ENCODE measurements at places on chromosomes 4 and X.

- DNase-seq, result no peak
Observed at GRCh38 chr4:41784191-41784979, 35.9 kb upstream of the PHOX2B start.

GRCh38 chr4:53057679-53058078, 195.6 kb downstream of the RASL11B start:
- DNase-seq, result no peak

DNA sequence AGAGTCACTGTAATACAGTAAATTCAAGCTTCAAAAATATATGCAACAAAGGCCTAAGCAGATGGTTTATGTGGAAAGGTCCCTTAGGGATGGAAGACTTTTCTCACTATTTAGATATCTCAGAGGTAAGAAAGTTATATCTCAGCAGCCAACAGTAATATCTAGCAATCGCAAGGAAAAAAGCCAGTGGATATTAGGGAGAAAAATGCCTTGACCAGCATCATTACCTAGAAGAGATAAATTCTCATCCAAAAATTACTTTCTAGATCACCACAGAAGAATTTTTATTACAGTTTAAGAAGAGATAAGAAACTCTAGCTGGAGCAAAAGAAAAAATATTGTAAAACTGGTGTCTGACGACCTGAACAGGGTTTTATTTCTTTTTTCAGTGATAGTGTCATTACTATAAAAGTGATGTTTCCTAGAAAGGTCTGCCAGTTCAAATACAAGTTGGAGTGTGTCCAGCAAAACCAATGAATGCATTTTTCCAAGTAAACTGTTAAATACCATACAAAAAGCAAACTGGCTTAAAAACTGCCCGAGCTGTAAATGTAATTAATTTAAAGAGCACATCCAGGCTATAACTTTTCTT, 100.0 kb downstream of the ATP11C start:
- no peak for DNase-seq

- no peak for DNase-seq
Observed at GRCh38 chrX:134478374-134478773, 18.4 kb downstream of the HPRT1 start.

- no peak for DNase-seq
Observed at GRCh38 chrX:54994668-54995351, 822 bp upstream of the PFKFB1 start.

GRCh38 chr4:182194091-182194824, 48.9 kb upstream of the TENM3 start:
- DNase-seq, result no peak

DNA sequence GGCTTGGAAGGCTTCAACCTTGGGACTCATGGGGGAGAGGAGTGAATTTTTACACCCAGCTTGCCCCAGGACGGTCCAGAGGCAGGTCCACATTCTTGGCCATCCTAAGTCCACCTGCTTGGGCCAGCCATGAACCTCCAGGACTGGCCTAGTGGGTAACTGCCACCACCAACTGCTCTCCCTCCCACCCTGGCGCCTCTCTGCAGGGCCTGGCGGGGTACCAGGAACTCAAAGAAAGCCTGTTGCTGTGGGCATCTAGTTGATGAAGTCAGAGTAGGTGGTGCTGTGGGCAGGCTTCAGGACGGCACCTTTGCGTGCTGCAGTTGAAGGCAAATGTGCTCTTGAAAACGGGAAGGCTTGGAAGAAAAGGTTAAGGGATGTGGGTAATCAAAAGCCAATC, 12.0 kb downstream of the BCOR start:
- DNase-seq, result no peak

GRCh38 chrX:118679290-118679689, 48.1 kb upstream of the IL13RA1 start:
- DNase-seq, result no peak

DNA sequence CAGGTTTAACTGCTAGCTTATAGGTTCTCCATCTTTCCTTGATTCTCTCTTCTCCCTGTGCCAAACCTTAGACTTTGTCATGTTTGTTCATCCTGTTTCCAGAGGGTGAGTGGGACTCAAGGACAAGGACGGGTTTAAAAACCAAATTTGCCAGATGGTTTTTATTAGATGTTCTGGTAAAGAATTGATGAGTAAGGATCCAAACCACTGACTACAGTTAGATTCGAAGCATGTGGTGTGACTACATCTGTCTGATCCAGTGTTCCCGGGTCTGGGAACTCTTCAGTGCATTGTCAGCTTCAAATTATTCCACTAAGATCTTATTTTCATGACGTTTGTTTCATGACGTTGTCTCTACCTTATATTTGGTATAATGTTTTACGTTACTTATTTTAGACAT, 37.5 kb downstream of the MTMR1 start:
- DNase-seq, result no peak

DNA sequence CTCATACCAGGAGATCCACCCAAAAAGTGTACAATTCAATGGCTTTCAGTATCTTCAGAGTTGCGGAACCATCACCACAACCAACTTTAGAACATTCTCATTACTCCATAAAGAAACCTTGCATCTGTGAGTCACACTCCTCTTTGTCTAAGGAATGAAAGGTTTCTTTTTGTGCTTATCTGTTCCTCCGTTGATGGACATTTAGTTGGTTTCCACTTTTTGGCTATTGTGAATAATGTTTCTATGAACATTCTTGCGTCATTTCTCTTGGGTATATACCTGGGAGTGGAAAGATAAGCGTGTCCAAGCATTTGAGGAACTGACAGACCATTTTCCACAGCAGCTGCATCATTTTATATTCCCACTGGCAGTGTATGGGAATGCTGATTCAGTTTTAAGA, 10.6 kb downstream of the FAM184B start:
- no peak for DNase-seq

DNA sequence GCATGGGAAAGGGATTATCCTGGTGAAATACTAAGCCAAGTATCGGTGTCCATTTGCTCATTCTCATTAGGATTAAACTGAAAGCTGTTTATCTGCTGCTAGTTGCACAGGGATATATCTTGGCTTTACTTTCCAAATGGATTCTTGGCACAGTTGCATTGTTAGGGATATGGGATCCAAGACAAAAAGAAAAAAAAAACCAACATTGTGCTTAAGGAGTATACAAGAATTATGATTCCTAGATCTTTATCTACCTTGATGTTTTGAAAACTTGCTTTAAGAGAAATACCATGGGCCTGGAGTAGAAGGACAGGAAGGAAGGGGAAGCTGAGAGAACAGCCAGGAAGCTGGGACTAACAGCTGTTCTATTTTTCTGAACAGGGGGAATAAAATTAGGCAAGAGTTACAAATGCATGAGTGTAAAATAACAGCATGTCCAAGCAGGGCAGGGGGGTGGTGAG, 107.6 kb downstream of the ATXN3L start:
- DNase-seq, result no peak

DNA sequence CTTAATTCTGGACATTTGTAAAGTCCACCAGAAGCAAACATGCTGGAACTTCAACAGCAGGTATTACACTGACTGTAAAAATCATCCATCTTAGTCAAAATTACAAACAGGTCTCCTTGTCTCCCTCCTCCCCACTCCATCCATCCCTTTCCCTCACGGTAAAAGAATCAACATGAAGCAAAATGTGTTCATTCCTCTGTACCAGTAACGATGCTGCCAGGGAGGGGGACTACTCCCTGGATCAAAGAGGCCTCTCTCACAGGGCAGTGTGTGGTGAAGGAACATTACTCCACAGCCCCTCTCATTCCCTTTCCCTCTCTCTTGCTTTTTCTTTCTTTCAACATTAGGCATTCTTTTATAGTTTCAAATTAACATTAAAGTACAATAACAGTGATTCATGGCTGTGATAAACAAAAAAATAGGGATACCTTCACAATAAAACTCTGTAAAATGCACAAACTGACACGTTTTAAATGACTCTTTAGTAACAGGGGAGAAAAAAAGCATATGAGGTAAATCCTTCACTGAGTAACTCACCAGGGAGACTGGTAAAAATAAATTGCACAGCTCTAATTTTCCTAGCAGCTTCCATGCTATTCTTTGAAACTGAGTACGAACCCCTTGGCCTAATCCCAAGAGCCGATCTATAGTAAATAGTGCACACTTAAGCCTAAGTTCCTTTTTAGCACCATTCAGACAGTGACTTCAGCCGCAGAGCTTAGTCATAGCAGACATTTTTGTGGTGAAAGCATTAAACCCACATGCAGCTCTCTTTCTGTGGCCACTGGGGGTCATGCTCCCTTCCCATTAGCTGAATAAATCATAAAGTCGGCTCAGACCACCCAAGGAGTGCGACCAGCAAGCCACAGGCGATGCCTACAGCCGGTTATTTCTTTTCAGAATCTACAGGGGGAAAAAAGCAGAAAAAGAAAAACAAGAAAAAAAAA, 215.6 kb upstream of the GYPA start:
- DNase-seq, result peak; percentile 7

GRCh38 chrX:24203072-24203808, 53.7 kb downstream of the ZFX start:
- no peak for DNase-seq

GRCh38 chrX:97539970-97540519, 656.3 kb downstream of the RPA4 start:
- no peak for DNase-seq

- DNase-seq, result no peak
Observed at GRCh38 chr4:94721310-94721709, 36.4 kb upstream of the BMPR1B start.

- no peak for DNase-seq
Observed at GRCh38 chr4:145888393-145888792, 50.2 kb downstream of the ZNF827 start.

- no peak for DNase-seq
Observed at GRCh38 chr4:106893395-106893881, 142.7 kb downstream of the DKK2 start.

DNA sequence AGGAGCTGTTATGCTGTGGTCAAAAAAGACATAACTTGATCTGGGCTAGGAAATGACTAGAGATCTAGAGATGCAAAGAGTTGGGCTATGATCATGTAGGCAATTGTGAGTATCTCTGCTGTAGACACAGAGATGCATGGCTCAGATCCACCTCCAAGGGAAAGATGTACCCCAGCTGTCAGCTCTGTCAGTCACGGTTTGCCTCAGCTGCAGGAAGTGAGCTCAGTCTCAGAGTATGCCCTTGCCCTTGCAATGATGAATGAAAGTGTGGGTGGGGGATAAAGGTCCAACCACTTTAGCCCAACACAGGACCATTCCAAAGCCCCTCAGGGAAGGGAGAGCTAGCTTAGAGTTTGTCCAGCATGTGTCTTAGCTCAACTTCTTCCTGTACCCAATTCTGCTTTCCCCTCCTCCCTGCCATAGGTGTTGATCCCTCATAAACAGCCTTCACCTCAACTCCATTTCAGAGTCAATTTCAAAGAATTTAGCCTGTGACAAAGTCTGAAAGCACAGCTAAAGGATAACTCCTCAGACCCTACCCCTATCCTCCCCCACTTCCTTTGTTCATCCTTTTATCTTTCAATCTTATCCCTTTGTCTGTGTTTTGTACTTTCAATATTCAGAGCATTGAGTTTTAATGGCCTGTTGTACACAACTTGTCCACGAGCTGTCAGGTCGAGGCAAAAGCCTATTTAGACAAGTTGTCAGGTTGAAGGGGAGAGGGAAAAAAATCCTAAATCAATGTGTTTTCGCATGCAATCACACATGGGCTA, 90.6 kb downstream of the MID1IP1 start:
- DNase-seq, result no peak
